ENCODE measurements at places on chromosomes 7 and 10. TPM values are rescaled to one million over a fixed set of nuclear protein-coding genes. Genes with fewer than 3 reads are reported as not detected.

Gene PDE6C
- total RNA-seq, result not detected

DNA sequence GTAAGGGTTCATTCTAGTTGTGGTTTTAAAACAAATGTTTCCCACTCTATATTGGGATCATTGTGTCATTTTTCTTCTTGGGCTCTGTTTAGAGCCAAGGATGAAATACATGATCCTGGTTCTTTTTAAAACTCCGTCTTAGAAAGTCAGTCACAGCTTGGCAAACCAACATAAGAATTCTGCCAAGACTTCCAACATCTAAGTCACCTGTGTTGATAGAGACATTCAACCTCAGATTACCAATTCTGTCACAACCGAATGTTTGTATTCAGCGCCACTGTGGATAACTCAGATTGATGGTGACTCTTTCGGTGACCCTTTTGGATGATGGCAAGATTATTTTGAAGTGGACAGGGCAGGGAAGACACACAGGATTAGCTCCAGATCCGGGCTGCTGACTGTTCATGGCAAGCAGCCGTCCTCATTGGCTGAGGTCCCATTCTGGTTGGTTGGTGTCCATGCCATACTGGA, 255.4 kb downstream of the ARHGAP21 start:
- no peak for DNase-seq

Gene PAPSS2
- total RNA-seq, result 1.4 TPM

GRCh38 chr7:153943861-153944260, 108.3 kb upstream of the DPP6 start:
- DNase-seq, result no peak

GRCh38 chr10:98273057-98273850, 5.3 kb upstream of the LOXL4 start:
- no peak for DNase-seq

Gene C10orf62
- 0.75 TPM for total RNA-seq

DNA sequence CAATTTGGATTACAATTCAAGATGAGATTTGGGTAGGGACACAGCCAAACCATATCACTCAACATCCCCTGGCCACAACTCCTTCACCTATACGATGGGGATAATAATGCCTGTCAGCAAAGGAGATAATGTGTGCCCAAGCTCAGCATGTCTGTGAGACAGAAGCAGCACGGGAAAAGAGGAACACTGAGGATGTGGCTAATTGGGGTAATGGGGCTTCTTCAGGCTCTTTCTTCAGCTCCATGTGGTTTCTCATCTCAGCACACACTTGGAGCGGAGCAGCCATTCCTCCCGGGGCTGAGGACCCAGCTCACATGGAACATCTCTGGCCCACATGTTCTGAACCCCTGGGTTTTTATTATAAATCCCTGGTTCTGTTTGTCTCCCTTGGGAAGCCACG, 136.0 kb upstream of the NAMPT start:
- no peak for DNase-seq

- DNase-seq, result no peak
These were observed 1.1 kb downstream of the AHR start for GRCh38 chr7:17299483-17299991.

- DNase-seq, result no peak
These were observed 43.5 kb downstream of the NUP205 start for GRCh38 chr7:135601182-135601581.

Measured in SJCRH30 (cell line).